ENCODE measurements at places on chromosomes 5 and 9.

DNA sequence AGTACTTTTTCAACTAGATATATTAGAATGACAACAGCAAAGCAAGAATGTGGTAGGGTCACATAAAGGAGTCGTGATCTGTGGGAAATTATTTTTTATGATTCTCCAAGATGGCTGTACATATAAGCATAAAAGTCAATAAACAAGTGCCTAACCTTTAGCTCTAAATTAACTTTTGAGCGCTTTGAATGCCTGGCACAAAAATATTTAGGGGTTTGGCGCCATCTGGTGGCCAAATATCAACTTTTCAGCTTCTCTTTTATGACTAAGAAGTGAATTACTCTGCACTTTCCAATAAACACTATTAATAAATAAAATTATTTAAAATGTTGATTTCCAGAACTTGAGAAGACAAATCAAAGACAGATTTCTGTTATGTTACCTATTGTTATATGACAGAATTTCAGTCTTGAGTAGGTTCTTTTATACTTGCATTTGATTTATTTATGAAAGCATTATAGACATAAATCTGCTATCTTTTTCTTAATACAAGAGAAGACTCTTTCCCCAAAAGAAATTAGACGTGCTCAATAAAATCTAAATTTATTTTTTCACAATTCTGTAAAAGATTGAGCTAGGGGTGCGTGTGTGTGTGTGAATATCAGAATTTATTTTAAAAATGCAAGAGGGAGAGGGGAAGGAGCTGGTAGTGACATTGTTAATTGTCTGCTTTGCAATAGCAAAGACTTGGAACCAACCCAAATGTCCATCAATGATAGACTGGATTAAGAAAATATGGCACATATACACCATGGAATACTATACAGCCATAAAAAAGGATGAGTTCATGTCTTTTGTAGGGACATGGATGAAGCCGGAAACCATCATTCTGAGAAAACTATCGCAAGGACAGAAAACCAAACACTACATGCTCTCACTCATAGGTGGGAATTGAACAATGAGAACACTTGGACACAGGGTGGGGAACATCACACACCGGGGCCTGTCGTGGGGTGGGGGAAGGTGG, 36.7 kb upstream of the ARRDC3 start:
- DNase-seq = peak; percentile 65

- peak; percentile 25 for DNase-seq
Measured at GRCh38 chr5:61228691-61229280, 66.5 kb upstream of the SMIM15 start.

DNA sequence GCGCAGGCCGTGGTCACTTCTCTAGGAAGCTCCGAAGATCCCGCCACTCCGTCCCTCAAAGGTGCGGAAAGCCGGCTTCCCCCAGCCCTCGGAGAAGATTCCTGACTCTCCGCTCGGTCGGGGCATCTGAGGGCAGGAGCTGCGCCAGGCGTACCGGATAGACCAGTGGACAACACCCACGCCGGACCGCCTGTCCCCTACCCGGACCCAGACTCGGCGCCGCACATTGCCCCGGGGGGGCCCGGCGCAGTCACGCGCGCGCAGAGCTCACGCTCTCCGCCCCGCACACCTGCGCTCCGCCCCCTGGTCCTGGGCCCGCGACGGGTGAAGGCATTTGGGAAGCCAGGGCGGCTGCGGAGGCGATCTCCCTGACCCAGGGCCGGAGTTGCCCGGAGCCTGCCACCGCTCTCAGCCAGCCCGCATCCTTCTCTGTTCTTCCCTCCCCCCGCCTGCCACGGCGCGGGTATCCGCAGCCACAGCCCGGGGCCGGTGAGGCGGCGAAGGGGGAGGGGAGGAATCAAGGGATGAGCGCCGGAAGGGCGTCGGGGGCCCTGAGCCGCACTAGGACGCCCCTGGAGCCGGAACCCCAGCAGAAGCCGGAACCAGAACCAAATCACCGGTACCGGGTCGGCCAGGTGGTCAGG, 448 bp downstream of the RELL2 start:
- DNase-seq = no peak

DNA sequence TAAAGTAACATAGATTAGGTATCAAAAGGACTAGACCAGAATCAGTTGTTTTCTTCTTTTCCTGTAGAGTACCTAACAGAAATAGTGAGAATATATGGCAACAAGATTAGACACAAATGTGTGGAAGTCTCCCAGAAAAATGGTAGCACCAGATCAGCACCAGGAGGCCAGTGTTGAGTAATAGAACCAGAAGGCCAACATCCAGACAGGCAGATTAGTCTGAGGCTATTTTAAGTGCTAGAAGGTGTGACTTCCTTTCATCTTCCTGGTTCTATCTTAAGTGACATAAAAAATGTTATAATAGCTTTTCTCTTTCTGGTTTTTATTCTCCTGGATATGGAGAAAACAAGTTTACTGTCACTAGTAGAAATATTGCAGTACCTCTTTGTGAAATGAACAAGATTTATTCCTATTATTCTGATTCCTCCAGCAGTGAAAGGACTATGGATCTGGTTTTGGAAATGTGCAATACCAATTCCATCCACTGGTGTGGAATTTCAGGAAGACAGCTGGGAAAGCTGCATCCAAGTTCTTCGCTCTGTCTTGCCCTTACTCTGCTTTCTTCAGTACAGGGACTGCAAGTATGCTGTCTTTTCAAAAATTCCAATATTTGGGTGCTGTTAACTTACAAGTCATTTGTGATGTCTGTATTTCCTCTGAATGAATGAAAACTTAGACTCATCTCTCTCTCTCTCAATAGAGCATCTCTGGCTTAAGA, 39.1 kb downstream of the SHLD3 start:
- peak; percentile 44 for DNase-seq

DNA sequence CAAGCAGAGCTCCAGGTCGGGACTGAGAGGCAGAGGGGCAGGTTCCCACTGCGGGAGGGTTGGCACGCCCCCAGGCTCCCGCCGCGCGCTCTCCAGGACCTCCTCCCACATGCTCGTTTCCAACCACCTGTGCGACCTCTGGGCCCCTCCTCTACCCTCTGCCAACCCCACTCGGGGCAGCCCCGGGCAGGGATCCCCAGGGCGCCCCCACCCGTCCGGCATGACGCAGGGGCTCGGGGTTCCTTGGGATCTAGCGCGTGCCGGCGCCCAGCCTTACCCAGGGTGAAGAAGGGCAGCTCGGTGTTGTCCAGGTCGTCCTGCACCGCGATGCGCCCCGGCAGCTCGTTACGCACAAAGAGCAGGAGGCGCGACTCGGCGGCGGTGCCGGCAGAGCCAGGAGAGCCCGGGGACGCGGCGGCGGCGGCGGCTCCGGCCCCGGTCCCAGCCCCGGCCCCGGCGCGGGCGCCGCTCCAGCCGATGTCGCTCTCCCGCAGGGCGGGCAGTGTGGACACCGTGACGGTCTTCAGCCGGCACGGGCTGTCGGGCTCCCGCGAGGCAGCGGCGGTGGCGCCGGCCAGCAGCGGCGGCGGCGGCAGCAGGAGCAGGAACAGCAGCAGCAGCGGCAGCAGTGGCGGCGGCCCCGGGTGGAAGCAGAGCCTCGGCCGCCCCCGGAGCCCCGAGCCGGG, 494 bp downstream of the ASTN2 start:
- DNase-seq = peak; percentile 17

DNA sequence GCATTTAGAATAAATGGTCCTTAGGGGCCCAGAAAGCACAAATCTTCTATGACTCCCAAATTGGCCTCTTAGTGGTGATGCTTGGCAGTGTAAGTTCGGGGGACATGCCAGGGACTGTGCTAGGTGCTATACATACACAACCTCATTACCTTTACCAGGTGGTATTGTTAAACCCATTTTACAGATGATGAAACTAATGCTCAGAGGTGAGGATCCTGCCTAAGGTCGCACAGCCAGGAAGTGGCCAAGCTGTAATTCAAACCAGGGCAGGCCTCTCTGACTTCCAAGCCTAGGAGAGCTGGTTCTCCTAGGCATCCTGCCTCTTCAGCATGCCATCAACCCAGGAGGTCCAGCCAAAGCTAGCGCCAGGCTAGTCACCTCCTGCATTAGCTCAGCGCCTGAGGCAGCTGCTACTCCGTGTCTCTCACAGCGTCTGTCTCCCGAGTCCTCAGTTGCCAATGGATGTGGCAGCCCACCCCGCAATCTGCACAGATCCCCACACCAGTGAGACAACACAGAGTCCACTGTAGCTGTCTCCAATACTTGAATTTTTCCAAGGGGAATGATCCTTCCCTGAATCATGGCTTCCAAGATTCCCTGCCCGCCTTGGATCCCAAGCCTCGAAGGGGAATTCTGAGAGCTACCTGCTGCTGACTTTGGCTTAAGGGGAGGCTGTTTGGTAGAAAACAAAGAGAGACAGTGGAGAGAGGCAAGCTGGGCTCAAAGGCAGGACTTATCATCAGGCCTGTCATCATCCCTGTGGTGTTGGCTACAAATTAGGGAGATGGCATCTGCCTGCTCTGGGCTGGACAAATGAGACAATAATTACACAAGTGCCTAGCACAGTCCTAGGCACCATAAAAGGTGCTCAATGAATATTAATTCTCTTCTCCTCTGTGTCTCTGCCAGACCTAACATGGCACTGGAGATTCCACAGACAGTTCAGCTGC, 52.6 kb downstream of the CRB2 start:
- no peak for DNase-seq

- DNase-seq = peak; percentile 19
Measured at GRCh38 chr9:37386988-37387387, 35.5 kb upstream of the GRHPR start.

DNA sequence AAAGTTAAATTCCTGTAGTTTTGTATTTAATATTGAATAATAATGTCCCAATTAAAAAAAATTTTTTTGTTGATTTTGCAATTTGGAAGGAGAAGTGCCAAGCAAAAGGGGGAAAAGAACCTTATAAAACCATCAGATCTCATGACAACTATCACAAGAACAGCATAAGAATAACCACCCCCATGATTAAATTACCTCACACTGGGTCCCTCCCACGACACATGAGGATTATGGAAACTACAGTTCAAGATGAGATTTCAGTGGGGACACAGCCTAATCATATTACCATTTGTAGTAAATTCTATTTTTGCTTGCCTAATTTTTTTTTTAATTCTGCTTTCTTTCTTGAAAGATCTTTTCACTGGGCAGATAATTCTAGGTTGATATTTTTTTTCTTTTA, 33.4 kb upstream of the FCHO2 start:
- DNase-seq = no peak

DNA sequence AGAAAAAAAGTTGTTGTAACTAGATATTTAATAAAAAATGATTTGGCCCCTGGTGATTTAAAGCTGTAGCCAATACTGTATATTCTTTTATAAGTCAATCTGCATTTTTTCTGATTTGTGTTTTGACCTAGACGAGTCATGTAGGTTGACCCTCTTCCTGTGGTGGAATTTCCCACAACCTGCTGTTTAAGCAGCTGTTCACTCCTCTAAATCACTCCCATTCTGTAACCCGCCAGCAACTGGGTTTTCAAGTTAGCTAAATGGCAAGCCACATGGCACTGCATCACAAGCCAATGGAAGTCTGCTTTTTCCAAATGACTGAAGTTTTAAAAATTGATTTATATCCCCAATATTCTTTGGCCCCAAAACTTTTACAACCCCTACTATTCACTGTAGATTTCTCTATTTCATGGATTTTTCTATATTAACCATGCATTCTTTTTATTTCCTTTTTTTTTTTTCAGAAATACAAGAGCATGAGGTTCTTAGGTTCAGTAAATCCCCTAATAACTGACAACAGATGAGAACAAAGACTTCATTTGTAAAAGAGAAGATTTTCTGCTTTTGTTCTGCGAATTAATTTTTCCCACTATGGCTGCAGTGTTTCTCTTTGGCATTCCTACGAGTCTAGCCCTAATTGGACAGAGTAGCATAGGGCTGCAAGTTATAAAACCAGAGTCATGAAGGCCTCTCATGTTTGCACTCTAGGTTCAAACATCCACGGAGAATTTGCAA, 184.5 kb upstream of the TLE4 start:
- DNase-seq = peak; percentile 27

DNA sequence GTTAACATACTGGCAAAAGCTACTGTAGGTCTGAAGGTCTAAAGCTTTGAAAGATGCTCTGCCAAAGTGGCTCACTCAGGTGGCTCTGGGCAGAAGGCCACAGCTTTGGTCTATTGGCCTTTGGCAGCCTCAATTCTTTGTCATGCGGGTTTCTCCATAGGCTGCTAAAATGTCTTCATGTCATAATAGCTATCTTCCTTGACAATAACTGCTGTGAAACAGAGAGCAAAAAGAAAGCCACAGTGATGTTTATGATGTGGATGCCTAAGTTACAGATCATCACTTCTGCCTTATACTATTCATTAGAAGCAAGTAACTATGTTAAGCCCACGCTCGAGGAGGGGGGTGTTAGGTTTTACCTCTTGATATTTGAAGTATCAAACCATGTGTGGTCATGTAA, 906.1 kb upstream of the CDH9 start:
- DNase-seq = no peak

- peak; percentile 45 for DNase-seq
Measured at GRCh38 chr5:14187660-14188059, 44.5 kb downstream of the TRIO start.
